ENCODE measurements at places on chromosomes 13 and 19.

DNA sequence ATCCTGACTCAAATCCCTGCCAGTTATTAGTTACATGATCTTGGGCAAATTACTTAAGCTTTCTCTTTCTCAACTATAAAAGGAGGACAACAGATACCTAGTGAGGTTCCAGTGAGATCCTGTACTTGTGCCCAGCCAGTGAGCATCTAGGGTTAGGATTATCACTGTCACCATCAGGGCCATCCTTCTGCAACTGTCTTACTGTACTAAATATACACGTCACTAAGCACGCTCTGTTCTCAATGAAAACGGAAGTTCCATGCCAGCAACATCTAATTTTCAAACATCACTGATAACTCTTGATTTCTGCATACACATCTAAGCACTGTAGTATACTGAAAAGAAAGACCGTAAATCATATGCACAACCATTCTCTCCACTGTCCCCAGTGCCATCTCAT lies 70.0 kb downstream of the FOXO1 start:
- no peak for DNase-seq

- peak; percentile 68 for DNase-seq
These were observed 1.1 kb upstream of the KCTD15 start for GRCh38 chr19:33795370-33796163.

DNA sequence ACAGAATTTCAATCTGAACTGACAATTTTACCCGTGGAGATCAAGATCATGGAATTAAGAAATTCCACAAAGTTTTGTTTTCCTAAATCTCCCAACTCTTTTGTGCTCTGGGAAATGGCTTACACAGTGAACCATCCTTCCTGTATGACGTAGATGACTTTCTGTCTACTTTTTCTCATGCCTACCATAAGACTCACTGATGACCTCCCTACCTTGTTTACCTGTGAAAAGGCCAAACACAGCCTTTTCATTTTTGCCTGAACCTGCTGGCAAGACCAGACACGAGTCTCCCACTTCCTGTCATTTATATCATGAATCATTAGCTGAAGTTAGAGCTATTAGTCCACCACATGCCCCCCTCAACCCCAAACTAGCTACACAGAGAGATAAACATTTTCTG lies 4.6 kb upstream of the KBTBD6 start:
- no peak for DNase-seq

DNA sequence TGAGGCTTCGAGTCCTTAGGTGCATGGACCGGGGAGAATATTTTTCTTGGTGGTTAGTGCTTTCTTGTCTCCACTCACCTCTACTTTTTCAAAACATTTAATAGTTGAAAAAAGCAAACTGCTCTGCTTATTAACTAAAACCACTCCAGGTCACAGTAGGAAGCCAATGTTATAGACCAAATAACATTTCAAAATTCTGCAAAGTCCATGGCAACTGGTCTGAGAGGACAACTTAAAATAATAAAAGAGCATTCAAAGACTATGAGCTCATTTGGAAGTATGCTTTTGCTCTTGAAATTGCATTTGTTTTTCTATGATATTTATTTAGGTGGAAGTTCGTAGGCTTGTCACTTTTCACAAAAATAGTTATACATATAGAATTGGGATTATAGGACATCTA lies 483.0 kb downstream of the DCT start:
- no peak for DNase-seq

DNA sequence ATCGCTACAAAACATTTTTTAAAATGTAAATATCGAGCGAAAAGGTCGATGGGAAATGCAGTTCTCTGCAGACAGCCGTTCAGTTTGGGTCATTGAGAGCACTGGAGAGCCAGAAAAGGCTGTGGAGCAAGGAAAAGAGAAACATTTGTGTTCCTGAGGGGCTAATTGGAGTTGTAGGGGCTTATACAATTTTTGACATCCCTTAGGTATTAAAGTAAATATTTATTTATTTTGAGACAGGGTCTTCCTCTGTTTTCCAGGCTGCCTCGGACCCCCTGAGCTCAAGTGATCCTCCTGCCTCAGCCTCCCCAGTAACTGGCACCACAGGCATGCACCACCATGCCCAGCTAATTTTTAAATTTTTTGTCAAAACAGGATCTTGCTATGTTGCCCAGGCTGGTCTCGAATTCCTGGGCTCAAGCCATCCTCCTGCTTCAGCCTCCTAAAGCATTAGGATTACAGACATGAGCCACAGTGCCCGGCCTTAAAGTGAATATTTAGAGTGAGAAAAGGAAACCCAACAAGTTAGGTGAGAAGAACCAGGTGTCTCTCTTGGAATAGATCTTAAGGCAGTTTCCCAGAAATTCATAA lies 825 bp upstream of the YIF1B start:
- no peak for DNase-seq

GRCh38 chr19:29837448-29837981 lies 25.7 kb downstream of the CCNE1 start:
- DNase-seq: peak; percentile 81

GRCh38 chr19:48310227-48310626 lies 15.1 kb upstream of the EMP3 start:
- DNase-seq: no peak

DNA sequence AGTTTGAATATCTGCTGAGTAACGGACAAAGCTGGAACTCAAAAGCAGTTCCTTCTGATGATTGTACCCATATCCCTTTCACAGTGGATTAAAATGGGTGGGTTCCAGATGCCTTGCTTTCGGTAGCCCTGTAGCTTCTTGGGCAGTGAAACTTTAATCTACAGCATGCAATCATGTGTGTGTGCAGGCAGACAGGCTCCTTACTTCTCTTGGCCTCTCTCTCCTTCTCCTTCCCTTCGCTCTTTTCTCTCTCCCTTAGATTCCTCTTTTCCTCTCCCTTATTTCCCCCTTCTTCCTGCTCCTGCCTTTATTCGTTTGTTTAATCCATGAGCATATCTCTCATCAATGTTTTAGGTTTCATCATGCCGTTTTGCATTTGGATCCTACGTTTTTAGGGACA lies 8.1 kb downstream of the DGKH start:
- no peak for DNase-seq

- no peak for DNase-seq
These were observed 8.1 kb upstream of the KLF2 start for GRCh38 chr19:16316506-16316882.

GRCh38 chr13:81770868-81771505 lies 1430.1 kb upstream of the SPRY2 start:
- DNase-seq: no peak

DNA sequence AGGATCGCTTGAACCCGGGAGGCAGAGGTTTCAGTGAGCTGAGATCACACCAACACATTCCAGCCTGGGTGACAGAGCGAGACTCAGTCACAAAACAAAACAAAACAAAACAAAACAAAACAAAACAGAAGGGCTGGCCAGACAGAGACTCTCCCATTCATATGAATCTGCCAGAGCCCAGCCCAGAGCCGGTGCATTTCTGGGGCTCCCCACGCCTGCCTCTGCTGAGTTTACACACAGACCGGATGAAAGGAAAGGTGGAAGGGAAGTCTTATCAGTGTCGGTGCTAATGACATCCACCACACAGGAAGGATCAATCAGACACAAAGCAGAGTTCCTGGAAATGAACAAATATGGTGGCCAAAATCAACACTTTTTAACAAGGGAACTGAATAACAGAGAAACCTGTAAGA lies 6.8 kb downstream of the TRAPPC6A start:
- no peak for DNase-seq

- no peak for DNase-seq
These were observed 24.5 kb downstream of the CRYL1 start for GRCh38 chr13:20501120-20501519.

- DNase-seq: no peak
These were observed 8.5 kb upstream of the ZNF91 start for GRCh38 chr19:23403581-23404324.

DNA sequence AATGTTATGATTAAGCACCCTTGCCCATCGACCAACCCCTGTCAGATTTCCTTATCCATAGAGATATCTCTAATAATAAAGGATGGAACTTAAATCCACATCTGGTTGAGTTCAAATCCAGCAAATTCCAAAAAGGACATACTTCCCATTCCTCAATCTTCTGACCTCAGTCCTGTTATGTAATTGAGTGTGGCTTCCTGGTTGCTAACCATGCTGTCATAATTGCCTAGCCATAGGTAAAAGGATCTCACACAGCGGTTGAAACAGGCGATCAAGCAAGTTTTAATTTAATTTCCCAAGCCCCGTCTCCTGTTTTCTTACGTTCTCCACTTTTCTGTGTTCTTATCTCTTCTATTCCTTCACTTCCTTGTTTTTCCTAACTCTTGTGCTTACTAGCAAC lies 550.3 kb downstream of the GPC6 start:
- DNase-seq: no peak

DNA sequence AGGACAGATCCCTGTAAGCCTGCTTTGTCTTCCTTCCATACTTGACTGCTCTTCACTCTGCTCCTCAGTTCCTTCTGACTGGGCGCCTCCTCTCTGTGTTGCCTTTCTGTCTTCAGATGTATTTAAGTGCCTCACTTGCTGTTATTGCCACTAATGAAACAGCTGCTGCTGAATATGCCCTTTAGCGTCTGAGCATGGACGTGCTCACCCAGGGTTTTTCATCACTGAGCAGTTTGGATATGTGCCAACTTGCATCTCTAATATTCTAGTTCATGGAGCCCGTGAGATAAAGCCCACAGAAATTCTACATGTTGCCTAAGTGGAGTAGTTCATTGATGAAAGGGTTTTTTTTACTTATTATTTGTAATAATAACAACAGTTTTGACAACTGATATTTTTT lies 198.2 kb downstream of the MYO16 start:
- DNase-seq: no peak

DNA sequence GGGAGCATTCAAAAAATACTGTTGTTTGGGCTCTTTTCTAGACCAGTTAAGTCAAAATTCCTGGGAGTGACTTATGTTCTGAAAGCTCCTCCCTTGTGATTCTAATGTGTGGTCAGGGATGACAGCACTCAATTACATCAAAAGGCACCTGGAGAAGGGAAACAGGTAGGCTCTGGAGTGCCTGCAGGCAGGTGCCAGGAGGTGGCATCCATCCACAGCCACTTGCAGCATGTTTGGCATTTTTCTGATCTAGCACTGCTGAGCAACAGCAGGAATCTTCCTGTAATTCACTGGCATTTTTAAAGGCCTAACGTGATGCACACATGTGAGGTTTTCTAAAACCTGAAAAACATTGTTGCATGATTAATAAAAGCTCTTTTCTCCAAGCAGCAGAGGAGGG lies 94.6 kb downstream of the CCNA1 start:
- DNase-seq: no peak

- no peak for DNase-seq
These were observed 73.6 kb downstream of the COL4A1 start for GRCh38 chr13:110233181-110233950.

DNA sequence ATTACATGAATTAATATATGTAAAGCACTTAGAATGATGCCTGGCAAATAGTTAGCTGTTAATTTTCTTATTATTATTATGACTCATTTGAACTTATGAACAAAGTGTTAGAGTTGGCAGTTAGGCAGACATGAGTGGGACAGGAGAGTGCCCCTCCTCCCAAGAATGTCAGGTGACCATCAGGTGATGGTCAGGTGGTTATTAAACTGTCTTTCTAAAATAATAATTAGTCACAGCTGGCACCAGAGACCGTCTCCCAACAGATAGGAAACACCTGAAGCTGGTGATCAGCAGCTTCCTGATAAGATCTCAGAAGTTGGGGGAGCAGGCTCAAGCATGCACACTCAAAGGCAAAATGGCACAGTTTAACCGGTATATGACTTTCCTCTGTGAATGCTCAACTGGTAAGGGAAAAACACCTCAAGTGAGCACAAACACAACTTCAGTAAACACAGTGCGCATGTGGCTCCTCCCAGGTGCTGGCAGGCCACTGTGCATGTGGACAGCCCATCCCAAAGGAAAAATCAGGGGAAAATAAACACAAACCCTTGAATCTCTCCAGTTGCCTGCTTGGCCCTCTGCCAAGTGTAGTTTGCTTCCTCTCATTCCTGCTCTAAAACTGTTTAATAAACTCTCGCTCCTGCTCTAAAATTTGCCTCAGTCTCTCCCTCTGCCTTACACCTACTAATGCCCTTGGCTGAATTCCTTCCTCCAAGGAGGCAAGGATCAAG lies 54.0 kb downstream of the FLT1 start:
- no peak for DNase-seq

GRCh38 chr19:49579193-49579592 lies 1.2 kb downstream of the NOSIP start:
- DNase-seq: no peak

GRCh38 chr13:46667687-46668281 lies 114.8 kb downstream of the LRCH1 start:
- peak; percentile 55 for DNase-seq

GRCh38 chr19:45528744-45529419 lies 21.6 kb downstream of the VASP start:
- DNase-seq: no peak

DNA sequence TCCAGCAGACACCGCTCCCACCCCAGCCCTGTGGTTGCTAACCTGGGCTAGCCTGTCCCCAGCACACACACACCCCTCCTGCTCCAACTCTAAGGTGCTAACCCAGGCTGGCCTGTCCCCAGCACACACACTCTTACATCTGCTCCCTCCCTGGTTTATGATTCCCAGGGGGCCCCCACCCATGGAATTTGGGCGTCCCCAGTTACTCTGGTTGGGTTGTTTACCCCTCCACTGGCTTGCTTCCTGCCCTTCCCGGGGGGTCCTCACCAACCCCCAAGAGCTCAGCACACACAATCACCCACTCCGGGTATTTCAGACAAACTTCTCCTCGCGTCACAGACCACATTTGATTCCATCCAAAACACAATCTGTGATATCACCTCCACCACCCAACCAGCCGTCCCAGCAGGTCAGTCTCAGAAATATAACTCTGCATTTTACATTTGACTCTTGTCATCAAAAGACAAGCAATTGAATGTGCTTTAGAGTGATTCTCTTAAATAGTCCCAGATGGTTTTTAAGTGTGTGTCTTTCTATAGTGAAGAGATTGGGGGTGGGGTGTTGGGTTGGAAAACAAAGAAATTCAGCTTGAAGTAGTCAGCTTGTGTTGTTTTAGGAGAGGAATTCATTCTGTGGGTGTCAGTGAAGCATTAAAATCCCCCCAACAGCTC lies 20.1 kb downstream of the COL4A2 start:
- no peak for DNase-seq

DNA sequence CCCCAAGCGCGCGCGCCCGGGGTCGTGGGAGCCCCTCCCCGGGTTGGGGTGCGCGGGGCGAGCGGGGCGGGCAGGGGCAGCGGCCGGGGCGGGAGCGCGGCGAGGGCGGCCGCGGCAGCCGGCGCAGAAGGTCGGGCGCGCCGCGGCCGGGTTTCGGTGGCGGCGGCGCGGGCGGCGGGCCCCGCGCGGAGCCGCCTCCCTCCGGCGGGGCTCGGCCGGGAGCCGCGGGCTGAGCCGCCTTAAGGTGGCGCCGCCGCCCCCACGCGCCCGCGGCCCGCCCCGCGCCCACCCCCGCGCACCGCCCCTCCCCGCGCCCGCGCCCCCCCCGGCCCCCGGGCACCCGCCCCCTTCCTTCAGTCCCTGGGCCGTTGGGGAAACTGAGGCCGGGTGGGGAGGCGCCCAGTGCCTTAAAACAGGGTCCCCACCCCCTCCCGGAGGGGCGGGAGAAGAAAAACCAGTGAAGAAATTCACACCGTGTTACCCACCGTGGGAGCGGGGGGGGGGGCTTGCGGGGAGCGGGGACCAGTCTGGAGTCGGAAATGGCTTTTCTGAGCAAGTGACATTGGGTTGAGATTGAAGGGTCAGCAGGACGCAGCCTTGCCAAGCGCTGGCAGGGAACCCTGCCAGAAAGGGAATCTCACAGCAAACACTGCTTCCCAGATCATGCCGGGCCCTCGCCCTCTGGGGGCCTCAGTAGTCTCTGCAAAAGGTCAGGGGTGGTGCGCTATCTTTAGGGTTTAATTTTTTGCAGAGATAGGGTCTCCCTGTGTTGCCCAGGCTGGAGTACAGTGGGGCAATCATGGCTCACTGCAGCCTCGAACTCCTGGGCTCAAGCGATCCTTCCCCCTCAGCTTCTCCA lies at the start of gene TLE2:
Gene TLE2 (minus strand): TSS at position 216 of the 859 bp plus-strand sequence. CDS start 376 bp downstream, outside the sequence.
- DNase-seq: peak; percentile 61
